ENCODE measurements at places on chromosomes 6 and 20.

DNA sequence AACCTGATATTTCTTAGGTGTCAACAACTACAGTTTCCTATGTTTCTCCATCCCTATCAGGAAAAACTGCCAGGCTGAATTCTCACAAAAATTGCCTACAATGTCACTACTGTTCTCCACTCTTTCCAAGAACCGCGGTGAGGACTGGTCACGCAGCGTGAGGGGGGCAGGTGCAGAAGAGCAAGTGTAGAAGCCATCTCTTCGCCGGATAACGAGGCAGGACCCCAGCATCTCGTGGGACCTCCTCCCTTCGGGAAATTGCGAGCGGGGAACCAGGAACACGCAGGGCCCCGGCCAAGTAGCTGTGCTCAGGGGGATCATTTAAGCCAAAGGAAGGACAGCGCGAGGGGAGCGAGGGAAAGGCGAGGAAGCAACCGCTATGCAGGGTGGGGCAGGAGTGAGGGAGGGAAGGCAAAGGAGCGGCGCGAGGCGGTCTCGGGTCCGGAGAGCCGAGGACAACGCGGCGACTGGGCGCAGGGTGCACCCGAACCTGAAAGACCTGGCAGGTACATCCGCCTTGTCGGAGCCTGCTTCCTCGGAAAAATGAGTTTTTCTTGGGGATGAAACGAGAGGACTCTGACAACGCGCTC is 559 bp downstream of the APMAP start:
- no peak for DNase-seq

- no peak for DNase-seq
Measured at GRCh38 chr6:22954749-22955385, 385.5 kb downstream of the HDGFL1 start.

DNA sequence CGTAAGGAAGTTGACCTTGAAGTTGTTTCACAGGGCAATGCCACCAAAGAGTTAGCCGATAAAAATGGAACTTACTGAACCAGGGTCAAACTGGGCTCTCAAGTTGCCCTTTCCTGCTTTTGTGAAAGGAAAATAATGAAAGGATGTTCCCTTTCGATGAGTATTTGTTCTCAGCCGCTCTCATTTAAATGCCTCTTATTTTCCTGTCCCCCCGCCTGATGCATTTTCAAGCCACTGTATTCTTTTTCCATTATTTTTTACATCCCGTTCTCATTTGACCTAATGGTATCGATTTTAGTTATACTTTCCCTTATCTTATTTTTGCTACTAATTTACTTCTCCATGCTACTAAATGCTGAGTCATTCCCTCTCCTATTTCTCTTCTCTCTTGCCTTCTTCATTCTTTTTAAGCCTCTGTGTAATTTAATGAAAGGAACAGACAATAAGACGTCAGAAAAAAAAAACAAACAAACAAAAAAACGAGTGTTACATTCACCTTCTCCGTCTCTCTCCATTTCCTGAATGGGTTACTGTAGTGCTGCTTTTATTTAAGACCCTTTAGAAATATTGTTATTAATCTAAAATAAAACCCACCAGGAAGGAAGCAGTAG is 655 bp upstream of the NDUFAF4 start:
- DNase-seq: peak; percentile 27

- no peak for DNase-seq
Measured at GRCh38 chr6:143200167-143200770, 139.6 kb downstream of the AIG1 start.

- DNase-seq: no peak
Measured at GRCh38 chr6:57298741-57299140, 18.7 kb upstream of the PRIM2 start.

- no peak for DNase-seq
Measured at GRCh38 chr6:47321577-47321976, 11.9 kb upstream of the TNFRSF21 start.

DNA sequence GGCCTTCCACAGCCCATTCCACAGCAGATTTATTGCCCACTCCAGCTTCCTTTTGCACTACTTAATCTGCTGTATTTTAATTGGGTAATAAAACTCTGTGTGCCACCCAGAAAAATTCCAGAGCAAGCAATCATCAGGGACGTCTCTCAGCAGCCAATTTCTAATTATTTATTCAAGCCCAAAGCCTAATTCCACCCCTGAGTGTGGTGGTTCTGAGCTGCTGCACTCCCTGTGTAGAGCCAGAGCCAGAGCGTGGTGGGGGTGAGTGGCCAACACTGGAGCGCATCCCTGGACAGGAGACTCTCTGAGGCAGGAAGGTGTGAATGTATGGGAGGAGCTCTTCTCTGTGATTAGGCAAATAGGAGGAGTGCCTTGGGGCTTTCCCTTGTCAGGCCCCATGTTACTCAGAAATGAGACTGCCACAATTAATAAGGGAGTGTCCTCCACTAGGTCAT is 66.1 kb downstream of the CD24 start:
- no peak for DNase-seq

GRCh38 chr6:42993445-42993844 is 9.1 kb downstream of the PPP2R5D start:
- DNase-seq: peak; percentile 34

- DNase-seq: peak; percentile 72
Measured at GRCh38 chr6:138088326-138088762, 18.9 kb downstream of the PERP start.

- peak; percentile 48 for DNase-seq
Measured at GRCh38 chr6:100382031-100382430, 82.7 kb downstream of the SIM1 start.

DNA sequence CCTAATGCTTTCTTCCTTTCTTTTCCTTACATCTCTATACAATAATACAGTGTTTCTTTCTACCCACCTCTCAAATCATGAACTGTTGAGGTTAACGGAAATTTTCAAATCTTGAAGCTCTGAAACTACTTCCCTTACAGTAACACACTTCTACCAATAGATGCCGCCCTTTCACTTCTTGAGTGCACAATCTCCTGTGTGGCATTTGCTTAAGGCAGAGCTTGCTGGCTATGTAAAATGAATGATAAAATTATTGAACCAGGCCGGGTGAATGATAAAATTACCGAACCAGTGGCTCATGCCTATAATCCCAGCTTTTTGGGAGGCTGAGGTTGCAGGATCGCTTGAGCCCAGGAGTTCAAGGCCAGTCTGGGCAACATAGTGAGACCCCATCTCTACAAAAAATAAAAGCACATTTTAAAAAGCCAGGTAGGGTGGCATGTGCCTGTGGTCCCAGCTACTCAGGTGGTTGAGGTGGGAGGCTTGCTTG is 56.8 kb downstream of the KCNS1 start:
- peak; percentile 83 for DNase-seq

DNA sequence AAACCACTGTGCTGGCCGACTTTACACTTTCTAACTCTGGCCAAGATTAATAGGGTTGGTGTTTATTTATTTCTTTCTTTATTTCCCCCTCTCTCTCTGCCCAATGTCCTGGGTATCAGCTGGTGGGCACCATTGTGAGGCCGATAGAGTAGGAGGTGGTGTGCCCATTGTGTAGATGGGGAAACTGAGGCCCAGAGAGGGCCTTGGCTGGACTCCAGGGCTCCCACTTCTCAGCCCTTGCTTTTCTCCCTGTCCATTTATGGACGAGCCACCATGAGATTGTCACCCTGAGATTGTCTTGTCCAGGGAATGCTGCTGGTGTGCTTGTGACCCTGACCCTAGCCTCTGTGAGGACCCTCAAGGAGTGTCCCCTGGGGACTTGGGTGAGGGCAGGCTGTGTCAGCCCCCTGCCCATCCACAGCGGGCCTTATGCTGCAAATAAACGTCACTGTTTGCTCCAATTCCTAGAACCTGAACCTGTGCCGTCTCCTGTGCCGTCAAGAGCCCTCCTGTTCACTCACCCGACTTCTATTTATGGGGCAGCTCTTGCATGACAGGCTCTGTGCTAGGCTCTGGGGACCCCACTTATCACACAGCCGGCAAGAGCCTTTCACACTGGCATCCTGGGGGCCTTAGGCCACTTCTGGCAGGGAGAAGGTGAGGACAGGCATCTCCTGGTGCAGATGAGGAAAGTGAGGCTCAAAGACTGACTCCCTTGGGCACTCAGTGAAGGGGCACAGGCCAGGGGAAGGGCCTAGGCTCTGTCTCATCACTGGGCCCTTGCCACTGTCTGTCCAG is 24.8 kb downstream of the SUN5 start:
- no peak for DNase-seq

DNA sequence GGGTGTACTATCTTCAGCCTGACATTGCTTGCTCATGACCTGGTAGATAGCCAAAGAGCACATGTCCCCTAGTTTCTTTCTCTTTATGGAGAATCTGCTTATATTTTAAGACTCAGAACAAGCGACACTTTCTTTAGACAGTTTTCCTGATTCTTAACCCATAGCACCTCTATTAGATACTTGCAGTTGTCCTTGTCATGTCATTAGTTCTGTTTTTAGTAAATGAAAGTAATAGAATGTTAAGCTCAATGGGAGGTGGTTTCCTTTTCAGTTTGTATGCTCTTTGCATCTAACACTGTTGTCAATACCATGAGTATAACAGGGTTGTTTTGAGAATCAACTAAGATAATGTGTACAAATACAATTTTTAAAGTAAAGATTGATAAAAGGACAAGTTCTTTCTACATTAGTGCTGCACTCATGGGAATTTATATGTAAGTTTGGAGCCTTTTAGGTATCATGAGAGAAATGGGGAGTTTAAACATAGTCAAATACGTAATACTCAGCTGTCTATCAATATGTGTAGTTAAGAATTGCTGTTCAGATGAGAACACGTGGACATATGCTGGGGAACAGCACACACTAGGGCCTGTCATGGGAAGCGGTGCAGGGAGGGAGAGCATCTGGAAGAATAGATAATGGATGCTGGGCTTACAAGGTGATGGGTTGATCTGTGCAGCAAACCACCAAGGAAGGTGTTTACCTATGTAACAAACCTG is 124.3 kb downstream of the GRM1 start:
- DNase-seq: no peak

DNA sequence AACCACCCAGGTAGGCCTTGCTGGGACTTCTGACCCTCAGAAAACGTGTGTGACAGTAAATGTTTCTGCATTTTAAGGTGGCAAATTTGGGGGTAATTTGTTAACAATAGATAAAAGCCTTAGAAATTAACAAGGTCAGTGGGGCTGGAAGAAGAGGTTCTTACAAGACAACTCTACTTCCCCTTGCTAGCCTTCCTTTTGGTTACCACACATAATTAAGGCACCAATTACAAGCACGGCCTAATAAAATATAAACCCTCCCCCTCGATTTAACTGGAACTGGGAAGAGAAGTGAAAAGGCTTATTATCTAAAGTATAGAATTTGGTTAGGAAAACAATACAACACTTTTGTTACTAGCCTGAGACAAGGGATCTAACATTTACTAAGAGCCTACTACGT is 38.8 kb downstream of the ELOVL5 start:
- DNase-seq: no peak

GRCh38 chr6:102813489-102814275 is 1420.2 kb downstream of the GRIK2 start:
- DNase-seq: no peak

Measured in AG10803 (cell line).